ENCODE measurements at places on chromosomes 3 and 15.
A peak's percentile ranks its signal among the peaks of the same experiment; 100 is the strongest.

DNA sequence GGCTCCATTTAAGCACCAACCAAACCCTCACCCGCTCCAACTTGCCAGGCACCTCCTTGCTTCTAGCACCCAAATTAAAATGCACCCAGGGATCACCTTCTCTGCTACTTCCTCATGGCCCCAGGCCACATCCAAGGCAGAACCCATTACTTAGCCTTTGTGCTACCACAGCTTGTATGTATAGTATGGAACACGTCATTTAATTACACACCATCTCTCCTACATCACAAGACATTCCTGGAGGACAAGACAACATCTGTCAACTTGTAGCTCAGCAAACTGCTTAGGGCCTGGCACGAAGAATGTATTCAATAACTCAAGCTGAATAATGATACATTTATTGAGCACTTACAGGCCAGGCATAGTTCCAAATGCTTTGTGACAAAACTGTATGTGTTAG is 23.3 kb downstream of the ZDHHC3 start:
- no peak for DNase-seq

- no peak for DNase-seq
Observed at GRCh38 chr3:182268711-182269110, 524.6 kb upstream of the ATP11B start.

GRCh38 chr3:135224815-135225362 is 429.8 kb downstream of the EPHB1 start:
- DNase-seq = no peak

- DNase-seq = no peak
Observed at GRCh38 chr15:81080996-81081395, 53.1 kb upstream of the CFAP161 start.

DNA sequence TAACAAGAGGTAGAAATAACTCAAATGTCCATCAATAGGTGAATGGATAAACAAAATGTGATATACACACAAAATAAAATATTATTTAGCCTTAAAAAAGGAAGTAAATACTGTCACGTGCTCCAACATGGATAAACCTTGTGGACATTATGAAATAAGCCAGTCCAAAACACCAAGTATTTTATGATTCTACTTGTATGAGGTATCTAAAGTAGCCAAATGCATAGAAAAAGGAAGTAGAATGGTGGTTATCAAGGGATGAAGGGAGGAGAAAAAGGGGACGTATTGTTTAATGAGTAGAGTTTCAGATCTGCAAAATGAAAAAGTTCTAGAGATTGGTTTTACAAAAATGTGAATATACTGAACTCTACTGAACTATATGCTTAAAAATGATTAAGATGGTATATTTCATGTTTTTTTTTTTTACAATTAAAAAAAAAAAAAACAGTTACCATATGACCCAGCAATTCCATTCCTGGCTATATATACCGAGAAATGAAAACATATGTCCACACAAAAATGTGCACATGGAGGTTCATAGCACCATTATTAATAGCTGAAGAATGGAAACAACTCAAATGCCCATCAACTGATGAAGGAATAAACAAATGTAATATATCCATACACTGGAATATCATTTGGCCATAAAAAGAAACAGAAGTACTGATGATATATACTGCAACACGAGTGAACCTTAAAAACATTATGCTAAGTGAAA is 29.1 kb upstream of the MAP6D1 start:
- DNase-seq = no peak

DNA sequence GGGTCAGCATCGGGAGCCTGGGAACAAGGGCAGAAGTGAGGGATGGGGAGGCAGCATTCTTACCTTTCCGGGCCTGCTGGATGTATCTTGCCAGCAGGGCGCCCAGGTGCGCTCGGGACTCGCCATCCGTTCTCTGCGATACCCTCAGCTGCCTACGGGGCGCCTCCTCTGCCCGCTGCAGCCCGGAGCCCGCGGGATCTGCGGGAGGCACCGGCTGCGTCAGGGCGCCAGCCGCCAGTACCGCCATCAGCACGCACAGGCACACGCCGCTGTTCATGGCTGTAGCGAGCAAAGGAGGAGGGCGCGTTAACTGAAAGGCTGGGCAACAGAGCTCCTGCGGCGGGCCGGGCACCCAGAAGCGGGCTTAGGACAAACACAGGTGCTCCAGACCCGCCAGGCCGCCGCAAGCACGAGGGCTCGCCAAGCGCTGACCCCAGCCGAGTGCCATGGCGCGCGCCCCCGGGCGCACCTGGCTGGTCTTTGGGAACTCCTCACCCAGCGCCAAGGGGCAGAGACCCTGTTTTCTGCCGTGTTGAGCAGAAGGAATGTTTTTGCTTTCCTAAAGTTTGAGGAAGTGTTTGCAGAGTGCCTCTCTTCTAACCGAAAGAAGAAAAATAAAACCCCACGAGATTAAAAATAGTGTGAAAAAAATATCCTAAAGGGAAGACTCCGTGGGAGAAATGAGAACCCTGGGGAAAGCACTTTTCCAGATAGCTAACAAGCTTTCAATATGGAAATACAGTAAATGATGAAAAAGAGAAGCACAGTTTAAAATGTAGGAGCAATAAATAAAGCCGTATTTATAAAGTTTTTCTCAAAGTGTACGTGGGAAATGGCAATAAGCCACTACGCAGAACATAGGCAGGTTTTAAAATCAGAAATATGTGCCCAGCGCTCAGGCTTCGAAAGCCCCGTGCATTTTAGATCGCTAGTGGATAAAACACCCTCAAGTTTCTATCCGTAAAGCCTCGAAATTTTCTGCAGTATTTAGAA is 2.3 kb downstream of the CCK start:
- DNase-seq = no peak

GRCh38 chr3:43053291-43053690 is 52.6 kb downstream of the POMGNT2 start:
- DNase-seq = no peak

DNA sequence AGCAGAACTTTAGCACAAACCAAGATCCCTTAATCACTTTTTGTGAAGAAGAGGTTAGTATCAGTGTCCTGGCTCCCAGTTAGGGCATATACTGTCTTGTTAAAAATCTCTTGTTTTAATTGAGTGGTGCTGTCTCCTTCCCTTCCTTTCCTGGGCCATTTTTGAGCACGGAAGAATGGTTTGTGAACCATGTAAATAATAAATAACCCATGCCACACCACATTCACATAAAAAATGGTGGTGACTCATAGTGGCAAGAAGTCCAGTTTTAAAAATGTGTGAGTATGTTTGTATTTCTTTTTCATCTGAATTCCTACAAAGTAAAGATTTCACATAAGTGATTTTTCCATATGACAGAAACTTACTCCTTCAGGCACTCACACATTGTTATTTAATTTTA is 59.1 kb upstream of the SPRED1 start:
- DNase-seq = no peak

GRCh38 chr15:48896869-48897814 is 19.2 kb downstream of the EID1 start:
- DNase-seq = no peak

GRCh38 chr3:107416886-107417285 is 39.6 kb downstream of the CCDC54 start:
- no peak for DNase-seq

DNA sequence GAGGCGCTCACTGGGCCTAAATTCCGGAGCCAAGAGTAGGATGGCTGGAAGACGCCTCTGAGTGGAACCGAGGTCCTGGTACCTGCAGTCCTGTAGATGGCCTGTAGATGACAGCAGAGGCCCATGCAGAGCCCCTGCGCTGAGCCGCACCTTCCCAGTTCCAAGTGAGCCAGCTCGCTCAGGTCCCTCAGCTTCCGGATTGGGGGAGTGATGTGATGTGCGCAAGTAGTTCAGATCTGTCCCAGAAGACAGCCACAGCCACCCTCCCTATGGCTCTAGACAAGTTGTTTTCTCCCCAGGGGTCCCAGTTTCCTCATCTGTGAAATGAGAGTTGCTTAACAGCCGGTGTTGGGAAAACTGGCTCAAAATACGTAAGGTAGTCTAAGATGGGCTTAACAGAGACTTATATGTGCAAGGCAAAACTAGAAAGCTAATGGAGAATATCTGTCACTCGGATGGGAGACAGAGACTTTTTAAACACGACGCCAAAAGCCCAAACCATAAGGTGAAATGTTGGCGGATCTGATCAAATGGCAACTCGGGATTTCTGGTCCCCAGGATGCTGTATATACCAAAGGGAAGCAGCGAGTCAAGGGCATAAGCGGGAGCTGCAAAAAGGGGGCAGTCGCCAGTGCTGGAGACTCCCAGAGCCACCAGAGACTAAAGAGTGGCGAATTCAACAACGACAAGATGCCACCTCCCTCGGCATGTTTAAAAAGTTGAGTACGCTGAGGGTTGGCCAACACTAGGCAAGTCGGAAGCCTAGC is 765 bp upstream of the MAPKAPK3 start:
- peak; percentile 74 for DNase-seq

DNA sequence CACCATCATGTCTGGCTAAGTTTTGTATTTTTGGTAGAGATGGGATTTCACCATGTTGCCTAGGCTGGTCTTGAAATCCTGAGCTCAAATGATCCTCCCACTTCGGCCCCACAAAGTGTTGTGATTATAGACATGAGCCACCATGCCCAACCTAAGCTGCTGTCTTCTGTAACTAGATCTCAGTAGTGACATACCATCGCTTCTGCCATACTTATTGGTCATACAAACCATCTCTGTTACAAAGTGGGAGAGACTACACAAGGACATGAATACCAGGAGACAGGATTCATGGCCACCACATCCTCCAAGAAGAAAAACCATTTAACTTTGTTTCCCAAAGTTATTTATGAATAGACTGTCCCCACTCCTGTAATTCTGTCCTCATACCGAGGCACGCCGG is 81.3 kb downstream of the SMAD6 start:
- DNase-seq = no peak
